ENCODE measurements at places on chromosomes 4 and X.
A peak's percentile ranks its signal among the peaks of the same experiment; 100 is the strongest.

DNA sequence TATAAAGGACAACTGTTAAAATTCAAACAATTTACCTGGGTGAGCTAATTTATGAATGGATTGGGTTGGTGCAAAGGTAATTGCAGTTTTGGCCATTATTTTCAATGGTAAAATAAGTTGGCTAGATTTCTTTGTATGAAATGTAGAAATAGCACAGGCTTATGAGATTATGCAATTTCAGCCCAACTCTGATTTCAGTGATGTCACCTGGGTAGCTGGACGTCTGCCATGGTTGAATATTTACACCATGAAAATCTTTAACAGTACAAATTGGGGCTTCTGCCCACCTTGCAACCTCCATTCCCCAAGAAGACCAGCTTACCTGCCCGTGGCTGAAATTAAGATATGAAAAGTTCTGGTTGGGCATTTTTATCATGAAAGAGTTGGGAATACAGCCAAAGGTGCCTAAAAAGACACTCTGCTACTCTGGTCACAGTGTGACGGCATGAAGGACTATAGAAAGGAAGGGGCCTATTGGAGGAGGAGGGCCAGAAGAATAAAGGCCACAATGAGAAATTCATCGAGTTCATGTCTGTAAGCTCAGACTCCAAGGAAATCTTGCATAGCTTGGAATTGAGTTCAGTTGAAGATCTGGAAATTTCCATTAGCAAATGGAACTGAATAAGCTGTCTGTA lies 29.7 kb downstream of the EGF start:
- no peak for DNase-seq

GRCh38 chrX:39952989-39953388 lies 144.8 kb downstream of the BCOR start:
- DNase-seq: no peak

DNA sequence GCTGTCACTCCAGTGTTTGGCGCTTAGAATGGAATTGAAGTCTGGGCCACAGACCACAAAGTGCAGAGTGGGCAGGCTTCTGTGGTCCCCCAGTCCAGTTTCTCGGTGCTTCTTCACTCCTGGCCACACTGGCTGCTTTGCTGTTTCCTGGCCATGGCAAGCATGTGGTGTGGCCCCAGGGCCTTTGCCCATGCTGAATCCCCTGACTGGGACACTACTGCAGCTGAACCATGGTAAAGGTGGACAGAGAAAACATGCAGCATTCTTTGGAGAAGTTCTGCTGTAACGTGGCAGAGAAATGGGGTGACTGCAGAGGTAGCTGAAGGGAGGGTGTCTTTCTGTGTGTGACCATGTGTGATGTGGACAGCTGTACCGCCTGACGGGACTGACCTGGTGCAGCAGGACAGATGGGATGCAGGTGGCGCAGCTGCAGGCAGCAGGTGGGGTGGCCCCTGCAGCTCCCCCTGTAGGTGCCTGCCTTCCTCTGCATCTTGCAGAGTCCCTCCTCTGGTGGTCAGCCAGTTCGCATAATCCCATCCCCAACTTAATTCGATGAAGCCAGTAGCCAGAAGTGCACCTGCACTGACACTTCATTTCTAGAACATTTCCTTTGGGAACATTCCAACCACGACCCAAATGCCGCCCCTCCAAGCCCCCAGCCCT lies 13.2 kb upstream of the S100P start:
- DNase-seq: no peak

DNA sequence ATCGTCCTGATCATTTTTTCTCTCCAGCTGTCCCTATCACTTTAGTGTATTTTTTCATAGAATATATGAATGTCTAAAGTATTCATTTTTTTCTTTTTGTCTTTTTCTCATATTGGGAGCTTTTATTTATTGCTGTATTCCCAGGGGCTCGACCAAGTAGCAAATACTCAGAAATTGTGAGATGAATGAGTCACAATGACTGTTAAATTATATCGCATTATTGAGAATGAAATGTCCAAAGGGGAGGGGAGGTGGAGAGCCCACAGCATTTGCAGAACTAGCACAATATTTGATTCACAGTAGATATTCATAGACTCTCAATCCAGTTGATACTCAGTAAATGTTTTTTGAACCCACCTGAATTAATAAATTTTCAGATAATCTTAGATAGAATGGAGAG lies 543.6 kb upstream of the FAM241A start:
- no peak for DNase-seq

- DNase-seq: no peak
Observed at GRCh38 chr4:171846232-171846631, 33.0 kb downstream of the GALNTL6 start.

GRCh38 chr4:73823760-73824159 lies 12.7 kb upstream of the CXCL6 start:
- no peak for DNase-seq

DNA sequence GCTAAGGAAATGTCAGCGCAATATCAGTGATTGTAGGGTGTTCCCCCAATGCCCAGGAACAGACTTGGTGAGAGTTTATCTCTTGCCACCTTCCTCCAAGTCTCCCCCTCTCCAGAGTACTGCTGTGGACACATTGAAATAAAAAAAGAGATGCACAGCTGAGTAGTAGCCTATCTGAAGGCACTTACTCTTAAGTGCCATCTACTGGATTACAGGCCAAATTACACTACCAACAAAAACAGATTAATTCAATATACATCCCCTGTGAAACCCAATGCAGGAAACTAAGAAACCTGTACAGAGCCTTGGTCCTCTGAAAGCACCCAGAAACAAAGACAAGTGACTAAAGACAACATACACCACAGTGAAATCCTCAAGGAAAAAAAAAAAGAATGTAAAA lies 460.3 kb downstream of the ZIC3 start:
- no peak for DNase-seq

- no peak for DNase-seq
Observed at GRCh38 chr4:154569028-154569427, 6.2 kb downstream of the FGB start.

DNA sequence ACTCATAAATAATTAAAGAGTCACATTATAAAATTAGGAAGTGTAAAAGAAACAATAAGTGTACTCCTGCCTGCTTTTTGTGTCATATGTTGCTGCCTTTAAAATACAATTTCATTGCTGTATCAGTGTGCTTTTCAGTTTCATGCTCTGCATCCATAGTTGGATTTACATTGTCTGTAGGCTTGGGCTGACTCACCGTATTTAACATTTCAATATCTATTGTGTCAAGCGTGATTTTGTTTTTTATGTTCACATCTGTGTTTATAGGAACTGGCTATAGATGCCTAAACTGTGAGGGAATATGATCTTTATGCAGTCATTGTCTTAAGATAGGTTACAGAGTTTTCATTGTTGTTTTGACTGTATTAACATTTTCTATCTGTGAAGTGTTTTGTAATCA lies 18.1 kb downstream of the CCSER1 start:
- no peak for DNase-seq

- no peak for DNase-seq
Observed at GRCh38 chr4:71029504-71029903, 36.1 kb downstream of the DCK start.

GRCh38 chrX:128928636-128929035 lies 594.7 kb downstream of the SMARCA1 start:
- no peak for DNase-seq

- DNase-seq: no peak
Observed at GRCh38 chr4:176300565-176300964, 19.2 kb upstream of the SPCS3 start.

- DNase-seq: no peak
Observed at GRCh38 chr4:105343146-105343931, 130.5 kb downstream of the PPA2 start.

GRCh38 chr4:39054497-39054896 lies 7.5 kb upstream of the KLHL5 start:
- no peak for DNase-seq

DNA sequence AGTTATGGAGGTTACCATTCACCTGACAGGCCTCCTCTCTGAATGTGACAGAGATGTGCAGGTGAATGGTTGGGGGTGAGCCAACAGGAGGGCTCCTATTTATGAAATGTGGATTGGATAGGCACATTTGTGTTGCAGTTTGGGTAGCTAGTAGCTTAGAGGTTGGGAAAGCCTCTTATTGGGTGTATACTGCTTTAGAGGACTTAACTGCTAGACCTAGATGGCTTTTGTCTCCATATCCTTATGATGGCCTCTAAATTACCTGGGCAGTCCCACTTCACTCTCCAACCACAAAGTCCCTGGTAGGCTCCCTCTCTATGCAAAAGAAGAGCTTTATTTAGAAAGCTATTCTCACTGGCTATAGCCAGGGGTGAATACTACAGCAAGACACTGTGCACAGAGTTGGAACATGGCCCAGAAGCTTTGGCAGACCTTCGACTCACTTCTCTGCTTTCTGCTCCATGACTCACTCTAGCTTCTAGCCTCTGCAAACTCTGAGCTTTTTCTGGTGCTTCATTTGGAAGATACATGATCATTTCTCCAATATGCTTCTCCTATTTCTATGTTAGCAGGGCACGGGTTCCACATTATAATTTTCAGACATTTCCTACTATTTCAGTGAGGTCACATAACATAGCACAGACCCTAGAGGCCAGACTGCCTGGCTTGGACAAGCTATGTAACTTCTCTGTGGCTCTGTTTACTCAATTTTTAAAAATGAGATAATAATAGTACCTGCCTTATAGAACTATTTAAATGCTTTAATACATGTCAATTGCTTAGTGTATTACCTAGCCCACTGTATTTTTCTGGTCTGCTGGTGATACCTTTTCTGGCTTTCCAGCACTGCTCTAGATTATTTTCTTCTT lies 6.0 kb upstream of the VGLL1 start:
- peak; percentile 33 for DNase-seq

DNA sequence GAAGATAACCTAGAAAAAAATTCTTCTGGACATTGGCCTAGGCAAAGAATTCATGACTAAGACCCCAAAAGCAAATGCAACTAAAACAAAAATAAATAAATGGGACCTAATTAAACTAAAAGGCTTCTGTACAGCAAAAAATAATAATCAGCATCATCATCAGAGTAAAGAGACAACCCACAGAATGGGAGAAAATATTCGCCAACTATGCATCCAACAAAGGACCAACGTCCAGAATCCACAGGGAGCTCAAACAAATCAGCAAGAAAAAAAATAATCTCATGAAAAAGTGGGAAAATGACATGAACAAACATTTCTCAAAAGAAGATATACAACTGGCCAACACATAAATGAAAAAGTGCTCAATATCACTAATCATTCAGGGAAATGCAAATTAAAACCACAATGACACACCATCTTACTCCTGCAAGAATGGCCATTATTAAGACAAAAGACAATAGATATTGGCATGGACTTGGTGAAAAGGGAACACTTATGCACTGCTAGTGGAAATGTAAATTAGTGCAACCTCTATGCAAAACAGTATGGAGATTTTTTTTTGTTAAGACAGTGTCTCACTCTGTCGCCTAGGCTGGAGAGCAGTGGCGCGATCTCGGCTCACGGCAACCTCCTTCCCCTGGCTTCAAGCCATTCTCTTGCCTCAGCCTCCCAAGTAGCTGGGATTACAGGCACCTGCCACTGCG lies 29.9 kb downstream of the ELF2 start:
- no peak for DNase-seq

DNA sequence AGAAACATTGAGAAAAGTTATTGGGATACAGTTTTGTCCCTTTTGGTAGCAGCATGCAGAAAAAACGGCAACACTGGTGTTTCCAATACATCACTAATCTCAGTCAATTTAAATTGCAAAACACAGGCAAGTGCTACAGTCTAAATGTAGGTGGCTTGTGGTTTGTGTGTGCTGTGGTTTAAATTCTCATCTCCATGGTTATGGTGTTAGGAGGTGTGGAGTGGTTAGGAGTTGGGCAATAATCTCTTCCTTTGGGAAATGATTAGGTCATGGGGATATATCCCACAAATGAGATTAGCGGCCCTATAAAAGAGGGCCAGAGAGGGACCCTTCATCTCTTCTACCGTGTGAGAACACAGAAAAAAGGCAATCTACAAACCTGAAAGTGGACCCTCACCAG lies 1344.3 kb downstream of the ADGRL3 start:
- no peak for DNase-seq

DNA sequence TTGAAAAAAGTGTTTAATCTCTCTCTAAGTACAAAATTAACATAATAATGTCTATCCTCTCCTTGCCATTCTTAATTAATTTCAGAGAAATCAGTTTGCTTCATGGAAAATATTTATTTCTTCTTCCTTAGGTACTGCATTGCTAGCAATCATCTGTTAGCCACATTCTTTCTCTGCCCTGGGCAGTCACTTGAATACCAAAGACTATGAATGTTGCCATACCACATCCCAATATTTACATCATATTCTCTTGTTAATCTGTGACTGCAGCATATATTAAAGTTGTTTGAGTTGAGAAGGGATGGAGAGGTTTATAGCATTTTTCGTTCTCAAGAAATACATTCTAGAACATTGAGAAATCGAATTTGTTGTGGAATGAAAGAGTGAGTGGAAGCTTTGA lies 672.8 kb downstream of the PCDH7 start:
- no peak for DNase-seq

DNA sequence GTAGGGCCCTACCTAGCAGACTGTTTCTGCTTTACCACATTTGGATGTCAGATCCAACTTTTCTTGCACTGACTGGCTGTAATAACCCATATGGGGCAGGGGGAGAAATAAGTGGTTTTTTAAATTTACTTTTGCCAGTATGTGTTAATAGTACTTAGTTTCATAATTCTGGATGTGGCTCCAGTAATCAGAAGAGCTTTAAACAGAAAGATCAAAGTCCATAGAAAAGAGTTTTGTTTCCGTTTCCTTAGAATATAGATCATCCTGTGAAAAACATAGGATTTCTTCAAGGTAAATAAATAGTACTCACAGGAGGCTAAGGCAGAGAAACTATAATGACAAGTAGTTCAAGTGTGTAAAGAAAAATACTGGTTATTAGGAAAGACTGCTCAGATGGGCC lies 85.6 kb downstream of the SLC39A8 start:
- no peak for DNase-seq

GRCh38 chr4:143046454-143046853 lies 138.3 kb upstream of the USP38 start:
- DNase-seq: no peak

DNA sequence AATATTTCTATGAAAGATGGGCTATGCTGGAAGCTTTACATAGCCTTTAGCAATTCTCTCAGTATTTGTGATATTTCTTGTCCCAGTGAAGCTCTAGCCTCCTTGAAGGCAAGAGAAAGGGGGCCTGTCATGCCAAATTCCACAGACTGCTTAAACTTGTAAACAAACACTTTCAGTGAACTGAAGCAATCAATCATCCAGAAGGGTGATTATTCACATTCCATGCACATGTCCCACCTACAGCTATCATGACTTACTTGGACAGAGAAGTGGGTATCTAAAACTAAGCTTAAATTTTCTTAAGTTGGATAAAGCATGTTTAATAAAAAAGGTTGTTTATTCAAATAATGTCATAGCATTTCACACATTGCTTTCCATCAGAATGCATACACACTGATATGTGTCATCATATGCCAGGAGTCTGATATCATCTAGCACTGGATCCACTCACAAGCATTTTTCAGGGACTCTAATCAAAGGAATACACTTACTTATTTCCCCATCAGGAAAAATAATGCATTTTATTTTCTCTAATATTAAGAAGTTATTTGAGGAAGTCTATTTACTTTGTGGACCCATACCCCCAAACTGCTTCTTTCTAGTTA lies 1.2 kb upstream of the FSTL5 start:
- no peak for DNase-seq

GRCh38 chr4:105092356-105092755 lies 54.3 kb upstream of the TET2 start:
- peak; percentile 30 for DNase-seq

Data from epithelial cell of proximal tubule (primary cell).